Type B pancreatic cell (in vitro differentiated cells): ENCODE measurements at places on chromosomes 1 and 21.

- no peak for DNase-seq
Observed at GRCh38 chr1:78950826-78951225, 55.7 kb downstream of the ADGRL4 start.

- no peak for DNase-seq
Observed at GRCh38 chr1:59528900-59529299, 232.0 kb downstream of the FGGY start.

DNA sequence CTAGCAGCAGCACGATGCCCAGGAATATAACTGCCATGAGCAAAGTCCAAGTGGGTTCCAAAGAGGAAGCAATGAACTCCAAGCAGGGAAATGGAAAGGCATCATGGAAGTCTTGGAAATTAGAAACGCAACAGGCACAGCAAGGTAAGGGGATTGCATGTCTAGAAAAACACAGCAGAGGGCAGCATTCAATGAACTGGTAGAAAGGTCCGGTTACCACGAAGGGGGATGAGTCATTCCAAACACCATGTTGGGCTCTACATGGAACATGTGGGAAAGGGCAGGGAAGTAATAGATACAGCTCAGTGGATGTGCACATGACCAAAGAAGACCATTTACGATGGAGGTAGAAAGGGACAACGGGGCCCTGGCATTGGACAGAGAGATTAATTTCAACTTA lies 36.4 kb downstream of the RXRG start:
- DNase-seq, result no peak

DNA sequence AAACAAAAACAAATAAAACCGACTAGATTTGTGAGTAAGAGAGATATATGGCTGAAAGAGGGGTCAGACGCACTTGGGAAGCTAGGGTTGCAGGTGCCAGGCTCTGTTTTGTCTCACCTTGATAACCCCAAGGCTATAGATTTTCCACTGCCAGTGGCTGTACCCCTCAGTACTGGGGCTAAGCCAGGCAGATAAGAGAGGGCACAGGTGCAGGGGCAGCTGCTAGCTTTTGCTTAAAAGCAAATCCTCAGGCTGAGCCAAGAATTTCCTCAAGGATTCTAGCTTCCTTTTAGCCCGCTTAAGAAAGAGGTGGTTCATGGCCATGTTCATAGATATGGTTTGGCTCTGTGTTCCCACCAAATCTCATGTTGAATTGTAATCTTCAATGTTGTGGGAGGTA lies 57.9 kb downstream of the OVGP1 start:
- no peak for DNase-seq

DNA sequence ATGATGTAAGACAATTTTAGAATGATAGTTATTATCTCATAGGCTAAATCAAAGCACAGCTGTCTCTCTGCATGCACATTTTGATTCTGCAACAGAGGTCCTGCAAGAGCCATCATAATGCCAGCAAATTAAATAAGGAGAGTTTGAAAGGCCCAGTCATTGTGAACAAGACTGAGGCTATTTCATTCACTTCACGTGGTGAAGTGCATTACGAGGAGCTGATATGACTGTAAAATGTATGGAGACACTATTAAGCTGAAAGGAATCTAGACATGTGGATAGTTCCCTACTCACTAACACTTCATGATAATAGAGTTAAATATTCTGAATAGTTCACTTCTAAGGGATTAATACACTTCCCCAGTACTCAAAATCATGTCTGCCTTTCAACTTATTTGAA lies 299.0 kb downstream of the SMYD3 start:
- no peak for DNase-seq

DNA sequence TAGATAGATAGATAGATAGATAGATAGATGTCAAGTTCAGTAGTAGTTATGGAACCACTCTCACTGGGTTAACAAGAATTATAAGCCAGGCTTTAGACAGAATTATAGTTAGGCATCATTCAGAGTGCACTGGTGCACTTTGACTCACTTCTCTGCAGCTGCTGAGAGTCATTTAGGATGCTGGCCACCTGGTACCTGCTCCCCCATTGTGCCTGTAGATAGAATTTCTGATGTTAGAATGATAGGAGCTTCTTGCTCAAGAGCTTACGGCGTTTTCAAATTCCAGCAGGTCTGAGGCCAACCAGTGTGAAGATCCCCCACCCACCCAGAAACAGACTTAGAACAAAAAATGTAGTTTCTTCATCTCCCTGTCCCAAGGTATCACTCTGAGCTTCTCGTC lies 107.8 kb upstream of the HMCN1 start:
- DNase-seq, result no peak

- DNase-seq, result no peak
Observed at GRCh38 chr1:10429868-10430215, 391 bp upstream of the CENPS start.

DNA sequence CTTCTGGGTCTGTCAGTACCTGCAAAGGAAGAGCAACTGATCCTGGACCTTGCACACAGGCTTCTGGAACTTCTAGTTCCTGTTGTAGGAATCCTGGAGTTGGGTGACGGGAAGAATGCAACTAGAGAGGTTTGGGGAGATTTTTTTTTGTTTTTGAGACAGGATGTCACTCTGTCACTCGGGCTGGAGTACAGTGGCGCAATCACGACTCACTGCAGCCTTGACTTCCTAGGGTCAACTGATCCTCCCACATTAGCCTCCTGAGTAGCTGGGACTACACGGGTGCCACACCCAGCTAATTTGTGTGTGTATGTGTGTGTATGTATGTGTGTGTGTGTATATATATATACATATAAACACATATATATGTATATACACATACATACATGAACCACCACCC lies 18.8 kb downstream of the ENTREP3 start:
- DNase-seq, result no peak

DNA sequence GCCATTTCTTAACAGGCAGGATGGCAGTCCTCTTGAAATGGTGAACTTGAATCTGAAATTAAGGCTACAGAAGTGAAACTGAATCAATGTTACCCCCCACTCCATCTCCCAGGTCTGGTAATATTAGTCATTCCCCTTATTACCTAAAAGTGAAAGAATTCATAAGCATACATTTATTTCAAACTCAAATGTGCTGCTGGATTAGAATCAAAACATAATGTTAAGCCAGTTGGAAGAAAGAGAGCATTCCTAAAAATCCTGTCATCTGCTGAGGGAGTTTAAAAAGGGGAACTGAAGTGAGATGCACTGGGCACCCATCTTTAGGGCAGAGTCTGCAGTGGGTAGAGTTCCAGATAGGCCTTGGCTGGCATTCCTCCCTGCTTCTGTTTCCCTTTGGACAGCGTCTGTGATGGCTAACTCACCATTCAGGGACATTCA lies 17.4 kb downstream of the KIAA0319L start:
- no peak for DNase-seq
